ENCODE measurements at places on chromosomes 3 and 15.

DNA sequence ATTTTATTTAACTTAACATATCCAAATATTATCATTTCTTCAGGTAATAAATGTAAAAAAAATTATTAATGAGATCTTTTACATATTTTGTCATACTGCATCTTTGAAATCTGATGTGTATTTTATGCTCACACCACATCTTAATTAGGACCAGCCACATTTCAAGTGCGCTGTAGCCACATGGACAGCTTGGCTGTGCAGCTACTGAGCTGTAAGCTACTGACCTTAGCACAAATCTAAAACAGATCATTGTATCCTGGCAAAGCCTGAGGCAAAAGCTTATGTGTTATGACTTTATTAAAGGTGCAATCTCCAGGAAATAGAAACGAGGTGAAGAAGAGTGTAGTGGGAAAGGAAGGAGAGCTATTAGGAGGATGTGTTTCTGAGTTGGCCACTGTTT lies 126.7 kb upstream of the UBE2E2 start:
- DNase-seq: no peak

DNA sequence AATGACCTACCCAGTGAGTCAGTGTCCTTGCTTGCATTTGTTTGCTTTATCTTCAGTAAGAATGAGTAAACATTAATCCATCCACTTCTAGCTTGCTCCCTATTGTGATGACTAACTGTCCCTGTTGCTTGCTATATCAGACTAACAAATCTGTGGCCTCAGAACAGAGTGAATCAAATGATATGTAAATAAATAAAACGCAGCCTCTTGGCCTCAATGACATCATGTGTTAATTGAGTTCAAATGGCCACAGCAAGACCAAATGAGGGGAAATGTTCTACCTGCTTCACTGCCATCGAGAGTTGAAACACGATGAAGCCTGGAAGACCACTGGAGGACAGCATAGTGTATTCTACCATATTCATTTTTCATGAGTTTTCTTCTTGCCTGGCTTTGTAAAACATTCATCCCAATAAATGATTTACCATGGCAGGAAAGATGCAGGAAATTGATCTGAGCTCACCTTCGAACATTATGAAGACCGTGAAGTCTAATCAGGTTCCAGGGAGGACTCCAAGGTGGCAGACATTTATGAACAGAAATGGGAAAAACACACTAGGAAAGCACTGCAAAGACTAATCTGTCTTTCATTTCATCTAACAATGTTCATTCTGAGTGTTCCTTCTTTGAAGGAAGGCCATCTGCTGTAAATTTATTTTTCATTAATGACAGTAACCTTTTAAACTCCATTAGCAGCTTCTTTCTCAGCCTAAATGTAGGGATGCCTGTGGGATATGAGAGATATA lies 1144.5 kb downstream of the TUSC7 start:
- no peak for DNase-seq

DNA sequence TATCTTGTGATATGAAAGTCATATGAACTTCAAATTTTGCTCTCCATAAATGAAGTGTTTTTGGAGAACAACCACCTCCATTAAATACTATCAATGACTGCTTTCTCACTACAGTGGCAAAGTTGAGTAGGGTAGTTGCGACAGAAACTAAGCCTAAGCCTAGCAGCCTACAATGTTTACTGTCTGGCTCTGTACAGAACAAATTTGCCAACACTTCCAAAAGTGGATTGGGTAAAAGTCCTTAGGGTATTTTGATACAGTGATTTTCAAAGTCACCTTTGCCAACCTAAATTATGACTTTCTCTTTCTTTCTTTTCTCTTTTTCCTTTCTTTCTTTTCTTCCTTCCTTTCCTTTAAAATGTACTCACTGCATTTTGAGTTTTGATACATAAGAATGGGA lies 142.6 kb downstream of the PLCL2 start:
- DNase-seq: no peak

- no peak for DNase-seq
These were observed 1.0 kb downstream of the ZNF589 start for GRCh38 chr3:48241796-48242455.

GRCh38 chr3:125374501-125374995 lies 577 bp downstream of the ZNF148 start:
- DNase-seq: no peak

All from activated naive CD4-positive, alpha-beta T cell (primary cell).